NCI-H446 (cell line): ENCODE measurements at places on chromosomes 11 and 22.

- no peak for DNase-seq
These were observed 8.0 kb downstream of the NCAPH2 start for GRCh38 chr22:50516068-50516467.

GRCh38 chr11:13781153-13781552 lies 112.7 kb downstream of the FAR1 start:
- no peak for DNase-seq

- DNase-seq: no peak
These were observed 44.7 kb downstream of the CADM1 start for GRCh38 chr11:115459563-115459962.

- no peak for DNase-seq
These were observed 4.9 kb upstream of the KRTAP5-6 start for GRCh38 chr11:1691878-1692707.

DNA sequence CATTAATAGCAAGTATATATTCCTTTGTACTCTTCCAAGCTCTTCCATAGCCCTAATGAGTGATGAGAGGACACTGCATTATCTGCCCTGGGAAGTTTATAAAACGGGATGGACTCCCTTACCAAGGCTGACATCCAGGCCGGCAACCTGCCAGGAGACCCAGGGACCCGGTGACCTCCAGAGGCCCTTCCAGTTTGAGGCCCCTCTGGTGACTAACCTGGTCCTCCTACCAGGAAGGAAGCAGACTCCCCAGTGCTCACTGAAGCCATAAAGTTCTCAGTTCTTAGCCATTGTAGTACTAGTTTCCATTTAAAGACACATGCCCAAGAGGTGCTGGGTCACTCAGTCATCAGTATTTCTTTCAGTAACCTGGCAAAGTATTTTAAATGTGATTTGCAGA lies 345.4 kb downstream of the TENM4 start:
- DNase-seq: no peak

GRCh38 chr22:20087319-20088262 lies 7.5 kb downstream of the DGCR8 start:
- DNase-seq: no peak

- no peak for DNase-seq
These were observed 50.1 kb downstream of the MACROD1 start for GRCh38 chr11:64115531-64116522.

DNA sequence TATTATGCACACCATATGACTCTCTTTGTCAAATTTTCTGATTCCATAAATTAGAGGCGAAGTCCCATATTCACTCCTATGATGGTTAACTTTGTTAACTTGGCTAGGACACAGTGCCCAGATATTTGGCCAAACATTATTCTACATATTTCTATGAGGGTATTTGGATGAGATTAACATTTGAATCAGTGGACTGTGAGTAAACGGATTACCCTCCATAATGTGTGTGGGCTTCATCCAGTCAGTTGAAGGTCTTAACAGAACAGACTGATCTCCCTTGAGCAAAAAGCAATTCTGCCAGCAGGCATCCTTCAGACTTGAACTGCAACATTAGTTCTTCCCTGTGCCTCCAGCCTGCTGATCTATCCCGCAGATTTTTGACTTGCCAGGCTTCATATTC lies 69.9 kb downstream of the FZD4 start:
- DNase-seq: no peak

DNA sequence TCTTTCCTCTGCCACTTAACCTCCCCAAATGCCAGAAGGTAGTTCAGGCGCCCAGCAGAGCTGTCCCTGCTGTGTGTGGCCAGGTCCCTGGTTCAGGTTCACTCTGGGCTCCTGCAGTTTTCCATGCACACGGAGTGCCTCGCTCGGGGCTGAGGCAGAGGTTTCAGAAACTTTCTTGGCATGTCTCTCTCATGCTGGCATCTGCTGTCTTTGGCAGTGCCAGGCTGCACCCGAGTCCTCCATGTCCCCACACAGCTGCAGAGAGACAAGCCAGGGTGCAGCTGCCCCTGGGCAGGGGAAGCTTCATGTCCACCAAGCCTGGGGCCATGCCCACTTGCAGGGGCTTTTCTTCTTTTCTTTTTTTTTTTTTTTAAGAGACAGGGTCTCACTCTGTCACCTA lies 7.0 kb upstream of the NEFH start:
- no peak for DNase-seq

GRCh38 chr11:124170801-124171586 lies 12.2 kb upstream of the OR10D3 start:
- no peak for DNase-seq

GRCh38 chr22:26835929-26836528 lies 178.6 kb downstream of the MIAT start:
- no peak for DNase-seq

DNA sequence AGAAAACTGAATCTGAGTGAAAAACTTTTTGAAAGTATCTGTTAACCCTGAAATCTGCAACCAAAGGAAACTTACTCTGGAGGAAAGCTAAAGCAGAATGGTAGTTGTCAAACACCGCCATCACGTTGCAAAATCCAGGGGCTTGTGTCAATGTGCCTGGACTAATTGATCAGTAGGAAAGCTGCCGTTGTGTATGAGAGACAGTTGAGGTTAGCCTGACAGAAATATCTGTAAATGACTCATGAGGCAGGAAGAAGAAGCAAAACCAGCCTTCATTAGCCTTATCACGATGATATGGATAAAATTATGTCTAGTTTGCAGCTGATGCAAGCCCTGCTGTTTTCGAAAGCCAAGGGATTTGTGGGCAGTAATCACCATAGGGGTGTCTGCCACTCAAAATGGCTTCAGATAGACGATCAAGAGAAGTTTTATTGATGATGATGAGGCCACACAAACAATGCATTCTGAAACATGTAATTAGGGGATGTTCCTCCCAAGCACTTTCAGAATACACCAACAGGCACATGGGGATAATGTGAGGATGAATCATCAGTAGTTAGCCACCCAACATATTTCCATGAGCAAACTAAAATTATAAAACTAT lies 8.9 kb downstream of the SCGB1A1 start:
- no peak for DNase-seq

GRCh38 chr22:36185828-36186624 lies 15.6 kb downstream of the APOL4 start:
- DNase-seq: no peak
